Stimulated activated CD4-positive, alpha-beta T cell treated with anti-CD3 and anti-CD28 coated beads, TNF-alpha, amount 100 ng/mL, for 48 hours (primary cell): ENCODE measurements at places on chromosomes 5 and 9.

- DNase-seq: no peak
Observed at GRCh38 chr9:82488313-82489200, 500.0 kb downstream of the SPATA31D1 start.

GRCh38 chr5:32786311-32786710, 75.2 kb downstream of the NPR3 start:
- DNase-seq: no peak

DNA sequence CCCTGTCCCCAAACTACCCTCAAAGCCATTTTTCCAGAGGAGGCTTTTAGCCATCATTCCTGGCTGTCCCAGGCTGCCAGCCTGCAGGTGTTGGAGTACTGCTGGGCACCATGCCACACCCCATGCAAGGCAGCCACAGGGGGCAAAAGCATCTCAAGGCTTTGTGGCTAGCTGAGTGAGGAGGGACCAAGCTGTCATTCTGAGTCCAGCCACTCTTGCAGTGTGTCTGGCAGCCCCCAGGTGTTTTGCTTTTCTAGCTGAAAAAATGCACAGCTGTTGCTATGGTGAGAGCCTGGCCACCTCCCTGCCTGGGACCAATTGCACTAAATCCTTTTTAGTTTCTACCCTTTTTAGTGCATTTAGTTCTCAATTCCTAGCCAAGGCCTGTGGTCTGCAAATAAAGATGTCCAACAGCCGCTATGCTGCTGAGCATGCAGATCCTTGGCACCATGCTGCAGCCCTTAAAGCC, 50.4 kb upstream of the PTGS1 start:
- DNase-seq: no peak

DNA sequence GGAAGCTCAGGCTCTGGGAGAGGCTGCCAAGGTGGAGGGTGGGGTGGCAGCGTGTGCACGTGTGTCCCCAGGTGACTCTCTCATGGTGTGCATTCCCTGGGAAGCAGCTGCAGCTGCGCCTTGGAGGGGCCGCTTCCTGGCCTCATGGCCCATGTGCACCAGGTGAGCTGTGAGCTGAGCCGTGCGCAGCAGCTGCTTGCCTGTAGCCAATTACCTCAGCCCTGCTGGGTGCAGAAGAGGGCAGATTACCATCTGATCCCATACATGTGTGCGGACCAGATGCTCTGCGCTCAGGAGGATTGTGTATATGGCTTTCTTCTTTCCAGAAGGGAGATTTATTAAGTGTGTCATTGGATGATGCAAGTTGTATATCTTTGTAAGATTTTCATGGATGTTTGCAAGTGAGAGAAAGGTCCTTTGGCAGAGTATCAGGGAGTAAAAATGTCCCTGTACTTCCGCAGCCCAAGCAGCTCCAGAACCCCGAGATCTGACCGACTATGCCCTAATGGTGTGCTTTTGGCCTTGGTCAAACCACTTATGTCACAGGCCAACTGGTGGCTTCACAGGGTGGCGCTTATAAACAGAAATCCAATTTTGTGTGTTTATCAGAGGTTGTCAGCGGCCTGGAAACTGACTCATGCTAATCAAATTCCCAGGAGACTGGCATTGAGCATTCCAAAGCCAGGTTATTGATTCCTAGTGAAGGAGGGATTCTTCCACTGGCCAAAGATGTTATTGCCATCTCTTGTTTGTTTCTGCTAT, 229.3 kb downstream of the GOLPH3 start:
- DNase-seq: no peak

DNA sequence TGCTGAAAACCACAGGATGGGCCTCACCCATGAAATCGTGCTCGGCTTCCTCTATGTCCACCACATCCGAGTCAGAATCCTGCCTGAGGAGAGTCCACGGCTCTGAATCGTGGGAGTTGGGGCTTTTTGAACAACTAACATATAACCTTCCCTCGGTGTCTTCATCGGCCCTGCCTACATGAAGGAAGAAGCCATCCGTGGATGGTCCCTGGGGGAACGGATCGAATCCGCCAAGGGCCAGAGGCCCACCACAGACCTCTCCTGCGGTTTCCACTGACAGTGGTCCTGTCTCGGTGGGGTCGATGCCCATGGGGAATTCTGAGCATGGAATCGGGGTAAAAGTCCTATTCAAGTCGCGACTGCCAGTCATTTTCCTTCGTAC, 85.0 kb downstream of the CAMSAP1 start:
- no peak for DNase-seq

- no peak for DNase-seq
Observed at GRCh38 chr5:140106101-140106500, 7.8 kb upstream of the PURA start.

DNA sequence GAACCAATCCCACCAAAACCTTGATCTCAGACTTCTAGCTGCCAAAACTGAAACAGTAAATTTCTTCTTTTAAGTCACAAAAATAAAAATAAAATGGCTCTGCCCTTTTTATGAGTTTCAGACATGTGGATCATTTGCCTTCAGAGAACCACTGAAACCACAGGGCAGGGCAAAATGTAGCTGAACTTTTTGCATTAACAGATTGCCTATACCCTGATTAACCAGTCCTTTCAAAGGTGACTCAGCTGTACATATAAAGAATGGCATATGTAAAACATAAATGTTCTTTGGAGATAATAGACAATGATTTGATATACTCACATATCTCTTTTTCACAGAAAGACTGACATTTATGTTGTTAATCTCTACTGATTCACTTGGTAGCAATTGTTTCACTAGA, 187.1 kb upstream of the GRIN3A start:
- no peak for DNase-seq

GRCh38 chr9:93141771-93142483, 7.9 kb upstream of the NINJ1 start:
- no peak for DNase-seq

GRCh38 chr5:116605310-116606070, 30.9 kb upstream of the SEMA6A start:
- DNase-seq: no peak

GRCh38 chr5:94375801-94376200, 242.6 kb downstream of the KIAA0825 start:
- no peak for DNase-seq

DNA sequence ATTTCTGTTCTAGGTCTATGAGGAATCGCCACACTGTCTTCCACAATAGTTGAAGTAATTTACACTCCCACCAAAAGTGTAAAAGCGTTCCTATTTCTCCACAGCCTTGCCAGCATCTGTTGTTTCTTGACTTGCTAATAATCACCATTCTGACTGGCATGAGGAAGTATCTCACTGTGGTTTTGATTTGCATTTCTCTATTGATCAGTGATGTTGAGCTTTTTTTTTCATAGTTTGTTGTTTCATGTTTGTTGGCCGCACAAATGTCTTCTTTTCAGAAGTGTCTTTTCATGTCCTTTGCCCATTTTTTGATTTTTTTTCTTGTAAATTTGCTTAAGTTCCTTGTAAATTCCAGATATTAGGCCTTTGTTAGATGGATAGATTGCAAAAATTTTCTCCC, 867.1 kb downstream of the DTWD2 start:
- DNase-seq: no peak

DNA sequence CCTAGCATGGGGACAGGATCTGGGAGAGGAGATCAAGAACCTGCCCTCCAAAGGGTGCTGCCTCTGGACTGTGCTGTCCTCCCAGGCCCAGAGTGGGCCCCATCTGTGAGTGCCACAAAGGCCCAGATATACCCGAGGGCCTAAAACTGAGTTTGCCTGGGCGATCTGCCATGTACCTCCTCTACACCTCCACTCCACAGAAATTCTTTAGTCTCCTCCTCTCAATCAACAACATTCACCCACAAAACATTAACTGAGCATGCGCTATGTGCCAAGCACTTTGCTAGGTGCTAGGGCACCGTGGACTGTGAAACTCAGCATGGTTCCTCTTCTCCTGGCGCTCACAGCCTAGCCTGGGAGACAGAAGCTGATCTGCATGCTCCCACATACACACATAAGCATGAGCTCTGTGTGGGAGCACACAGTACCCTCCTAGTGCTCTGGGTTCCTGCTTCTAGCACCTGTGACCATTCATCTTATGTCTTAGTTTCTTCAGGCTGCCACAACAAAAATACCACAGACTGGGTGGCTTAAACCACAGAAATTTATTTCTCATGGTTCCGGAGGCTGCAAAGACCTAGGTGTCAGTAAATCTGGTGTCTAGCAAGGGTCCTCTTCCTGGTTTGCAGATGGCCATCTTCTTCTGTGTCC, 82.0 kb upstream of the FSTL4 start:
- no peak for DNase-seq

GRCh38 chr9:19387317-19387716, 7.3 kb upstream of the RPS6 start:
- no peak for DNase-seq

GRCh38 chr5:58394339-58394738, 65.5 kb downstream of the PLK2 start:
- DNase-seq: no peak

GRCh38 chr9:7164440-7165330, 406.9 kb downstream of the KDM4C start:
- no peak for DNase-seq

DNA sequence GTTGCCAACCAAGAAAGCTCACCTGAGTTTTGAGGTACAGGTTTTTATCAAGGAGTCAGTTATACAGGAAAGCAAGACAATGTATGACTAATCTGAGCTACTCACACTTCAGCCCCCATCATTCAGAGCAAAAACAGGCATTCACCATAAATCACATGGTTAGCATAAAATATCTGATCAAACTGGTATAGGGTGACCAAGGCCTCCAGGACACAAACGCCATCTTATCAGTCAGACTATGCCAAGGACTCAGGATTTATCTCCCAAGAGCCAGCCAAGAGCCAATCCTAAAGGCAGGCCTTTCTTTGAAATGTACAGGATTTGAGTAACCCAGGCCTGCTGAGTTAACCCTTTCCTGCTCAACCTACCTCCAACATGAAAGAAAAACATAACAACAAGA, 313.0 kb upstream of the NREP start:
- DNase-seq: no peak

DNA sequence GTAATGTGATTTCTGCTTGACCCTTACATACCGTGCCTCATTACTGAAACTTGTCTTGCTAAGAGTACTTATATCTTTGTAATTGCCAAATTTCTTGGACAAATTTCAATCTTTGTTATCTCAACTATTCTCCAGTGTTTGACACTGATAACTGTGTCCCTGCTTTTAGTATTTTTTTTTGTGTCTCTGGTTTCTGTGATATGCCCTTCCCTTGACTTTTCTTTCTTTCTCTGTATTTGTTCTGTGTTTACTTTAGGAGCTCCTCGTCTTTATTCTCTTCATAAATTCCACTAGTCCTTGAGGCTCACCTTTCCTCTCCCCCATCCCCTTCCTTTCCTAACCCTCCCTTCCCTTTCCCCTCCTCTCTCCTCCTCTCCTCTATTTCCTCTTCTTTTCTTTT, 123.7 kb upstream of the FBXL17 start:
- no peak for DNase-seq

- no peak for DNase-seq
Observed at GRCh38 chr9:16899606-16900005, 29.1 kb upstream of the BNC2 start.

DNA sequence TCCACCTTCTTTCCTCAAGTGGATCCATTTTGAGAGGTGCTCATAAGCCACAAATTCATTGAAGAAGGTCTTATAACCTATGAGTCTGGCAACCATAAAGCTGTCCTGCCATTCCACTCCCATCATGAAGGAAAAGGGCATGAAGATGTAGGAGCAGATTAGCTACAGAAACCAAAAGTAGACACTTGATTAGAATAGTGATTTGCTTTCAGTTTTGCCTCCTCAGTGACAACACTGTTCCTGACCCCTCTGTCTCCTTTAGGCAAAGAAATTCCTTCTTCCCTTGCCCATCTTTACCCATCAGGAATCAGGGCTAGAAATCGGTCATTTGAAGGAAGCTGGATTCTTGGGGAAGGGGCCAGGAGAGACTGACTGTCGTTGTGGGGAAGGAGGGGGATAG, 55.2 kb downstream of the SLC28A3 start:
- no peak for DNase-seq

GRCh38 chr9:34457266-34458012, 931 bp downstream of the FAM219A start:
- DNase-seq: peak; percentile 20

GRCh38 chr9:4293293-4293941, 6.5 kb downstream of the GLIS3 start:
- no peak for DNase-seq

GRCh38 chr9:16626577-16627130, 243.8 kb downstream of the BNC2 start:
- no peak for DNase-seq

DNA sequence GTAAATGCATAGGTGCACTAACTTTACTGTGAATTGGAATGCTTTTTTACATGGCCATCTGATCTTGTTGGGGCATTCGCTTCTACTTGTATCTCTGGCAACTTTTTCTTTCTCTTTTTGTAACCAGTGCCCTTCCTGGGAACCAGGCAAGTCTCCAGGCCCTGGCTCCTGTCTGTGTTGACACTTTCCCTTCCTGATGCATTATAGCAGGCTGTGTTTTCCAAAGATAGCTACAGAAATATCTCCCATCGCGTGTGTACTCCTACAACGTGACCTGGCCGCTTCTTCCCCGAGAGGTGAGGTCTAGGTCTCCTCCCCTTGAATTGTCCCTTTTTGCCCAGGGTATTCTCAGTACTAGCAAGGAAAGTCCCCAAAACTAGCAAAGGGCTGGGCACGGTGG, 81.1 kb upstream of the SPIN1 start:
- DNase-seq: no peak

GRCh38 chr5:120823328-120823727, 359.2 kb downstream of the PRR16 start:
- DNase-seq: no peak

- no peak for DNase-seq
Observed at GRCh38 chr5:164051745-164052144, 546.3 kb downstream of the MAT2B start.

DNA sequence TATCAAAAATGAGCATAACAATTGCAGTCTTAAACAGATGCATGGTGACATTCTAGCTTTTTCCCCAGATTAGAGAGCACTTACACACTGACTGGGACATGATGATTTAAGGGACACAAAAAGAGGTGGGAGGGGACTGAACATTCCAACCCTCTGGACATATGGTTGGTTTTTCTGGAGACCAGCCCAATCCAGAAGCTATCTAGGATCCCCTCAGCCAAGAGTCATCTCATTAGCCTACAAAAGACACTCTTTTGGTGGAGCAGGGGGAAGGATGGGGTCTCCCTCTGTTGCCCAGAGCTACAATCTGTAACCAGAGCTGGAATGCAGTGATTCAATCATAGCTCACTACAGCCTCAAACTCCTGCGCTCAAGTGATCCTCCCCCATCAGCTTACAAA, 97.3 kb upstream of the IQGAP2 start:
- DNase-seq: no peak

DNA sequence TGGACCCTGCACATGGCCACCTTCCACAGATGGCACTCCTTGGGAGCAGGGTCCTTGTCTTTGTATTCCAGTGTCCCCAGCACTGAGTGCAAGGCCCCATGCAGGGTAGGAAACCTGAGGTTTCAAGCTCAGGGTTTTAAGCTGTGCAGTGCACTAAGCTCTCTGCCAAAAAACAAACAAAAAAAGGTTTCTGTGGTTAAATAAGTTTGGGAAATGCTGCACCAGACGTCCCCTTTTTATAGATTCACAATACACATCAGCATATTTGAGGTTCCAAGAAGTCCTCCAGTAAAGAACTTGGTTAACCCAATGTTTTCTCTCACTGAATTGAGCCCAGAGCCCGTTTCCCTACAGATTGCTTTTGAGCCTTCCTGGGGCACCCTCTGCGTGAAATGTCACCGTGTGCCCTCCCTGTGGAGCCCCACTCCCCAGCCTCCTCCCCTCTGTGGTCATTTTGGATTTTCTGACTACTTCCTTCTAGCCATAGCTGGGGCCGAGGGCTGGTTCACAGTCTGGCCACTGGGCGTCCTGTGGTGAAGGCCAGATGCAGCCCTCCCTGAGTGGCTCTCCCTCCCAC, 17.1 kb downstream of the DELE1 start:
- no peak for DNase-seq

- no peak for DNase-seq
Observed at GRCh38 chr5:177511181-177511580, 1.6 kb upstream of the DOK3 start.
